ENCODE measurements at places on chromosomes 1 and 21.

DNA sequence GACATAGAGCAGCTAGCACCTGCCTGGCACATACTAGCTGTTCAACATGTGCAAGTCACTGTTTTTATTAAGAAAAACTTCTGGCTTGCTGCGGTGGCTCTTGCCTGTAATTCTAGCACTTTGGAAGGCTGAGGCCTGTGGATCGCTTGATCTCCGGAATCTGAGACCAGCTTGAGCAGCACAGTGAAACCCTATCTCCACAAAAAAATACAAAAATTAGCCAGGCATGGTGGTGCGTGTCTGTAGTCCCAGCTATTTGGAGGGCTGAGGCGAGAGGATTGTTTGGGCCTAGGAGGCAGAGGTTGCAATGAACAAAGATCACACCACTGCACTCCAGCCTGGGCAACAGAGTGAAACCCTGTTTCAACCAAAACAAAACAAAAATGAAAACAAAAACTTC lies 27.7 kb upstream of the C8B start:
- no peak for DNase-seq

DNA sequence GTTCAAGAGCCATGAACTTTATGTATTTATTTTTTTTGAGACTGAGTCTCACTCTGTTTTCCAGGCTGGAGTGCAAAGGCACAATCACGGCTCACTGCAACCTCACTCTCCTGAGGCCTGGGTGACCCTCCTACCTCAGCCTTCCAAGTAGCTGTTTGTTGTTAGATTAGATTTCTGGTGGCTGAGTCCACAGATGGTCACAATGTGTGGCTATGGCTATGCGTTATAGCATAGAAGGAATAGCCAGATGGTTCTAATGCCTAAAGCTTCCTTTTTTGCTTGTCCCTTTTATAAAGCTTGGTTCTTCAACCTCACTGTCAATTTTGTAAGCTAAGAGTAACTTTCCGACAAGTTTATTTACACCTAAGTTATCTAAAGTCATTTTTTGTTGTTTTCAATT lies 62.3 kb upstream of the FMN2 start:
- DNase-seq, result no peak

GRCh38 chr1:156586323-156586722 lies 5.3 kb upstream of the NAXE start:
- no peak for DNase-seq

DNA sequence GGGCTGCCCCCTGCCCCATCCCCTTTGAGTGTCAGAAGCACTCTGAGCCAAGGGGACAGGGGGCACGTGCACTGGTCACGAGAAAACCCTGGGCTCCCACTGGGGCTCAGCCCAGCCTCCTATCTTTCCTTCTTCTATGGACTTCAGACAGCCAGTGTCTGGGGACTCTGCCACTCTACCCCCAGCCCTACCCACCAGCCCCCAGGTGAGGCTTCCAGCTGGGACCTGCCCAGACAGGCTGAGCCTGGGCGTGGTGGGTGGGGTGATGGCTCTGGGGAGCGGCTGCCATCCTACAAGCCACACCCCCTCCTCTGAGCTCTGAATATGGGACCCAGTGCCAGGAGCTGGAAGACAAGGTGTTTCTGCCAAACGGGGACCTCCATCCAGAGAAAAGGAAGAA lies 8.0 kb upstream of the SFN start:
- no peak for DNase-seq

DNA sequence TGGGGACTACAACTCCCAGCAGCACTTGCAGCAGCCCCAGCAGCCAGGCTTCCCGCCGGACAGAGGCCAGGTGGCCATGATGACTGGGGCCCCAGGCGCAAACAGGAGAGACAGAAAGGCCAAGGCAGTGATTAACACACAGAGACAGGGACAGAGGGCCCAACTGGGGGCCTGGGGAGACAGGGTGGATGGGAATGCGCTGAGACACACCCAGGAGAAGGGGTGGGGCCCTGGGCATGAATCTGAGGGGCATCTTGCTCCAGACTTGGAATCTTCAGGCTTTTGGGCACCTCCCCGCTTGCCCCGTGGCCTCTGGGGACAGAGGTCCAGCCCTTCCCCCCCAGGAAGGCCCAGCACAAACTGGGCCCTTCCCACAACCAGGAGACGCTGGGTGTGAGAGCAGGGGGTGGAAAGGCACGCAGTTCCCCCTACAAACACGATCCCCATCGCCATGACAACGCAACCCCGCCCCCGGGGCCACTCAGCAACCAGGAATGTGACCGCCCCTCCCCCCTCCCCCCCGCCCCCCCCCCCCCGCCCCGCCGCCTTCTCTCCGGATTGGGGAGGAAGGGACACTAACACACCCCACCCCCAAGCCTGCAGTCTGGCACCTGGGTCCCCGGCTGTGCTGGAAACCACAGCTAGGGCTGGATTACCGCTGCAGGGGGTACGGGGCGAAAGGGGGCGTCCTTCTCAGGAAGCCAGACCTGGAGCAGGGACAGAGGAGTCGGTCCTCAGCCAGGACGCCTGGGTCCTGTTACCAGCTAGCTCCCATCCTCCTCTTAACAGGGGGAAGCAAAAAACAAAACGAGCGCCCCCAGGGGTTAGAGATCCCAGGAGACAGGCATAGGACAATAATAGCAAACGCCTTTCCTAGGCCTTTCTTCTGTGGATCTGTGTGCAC lies 4.5 kb downstream of the HDGF start:
- DNase-seq, result peak; percentile 53

- DNase-seq, result no peak
Measured at GRCh38 chr1:58244872-58245271, 301.7 kb downstream of the OMA1 start.

DNA sequence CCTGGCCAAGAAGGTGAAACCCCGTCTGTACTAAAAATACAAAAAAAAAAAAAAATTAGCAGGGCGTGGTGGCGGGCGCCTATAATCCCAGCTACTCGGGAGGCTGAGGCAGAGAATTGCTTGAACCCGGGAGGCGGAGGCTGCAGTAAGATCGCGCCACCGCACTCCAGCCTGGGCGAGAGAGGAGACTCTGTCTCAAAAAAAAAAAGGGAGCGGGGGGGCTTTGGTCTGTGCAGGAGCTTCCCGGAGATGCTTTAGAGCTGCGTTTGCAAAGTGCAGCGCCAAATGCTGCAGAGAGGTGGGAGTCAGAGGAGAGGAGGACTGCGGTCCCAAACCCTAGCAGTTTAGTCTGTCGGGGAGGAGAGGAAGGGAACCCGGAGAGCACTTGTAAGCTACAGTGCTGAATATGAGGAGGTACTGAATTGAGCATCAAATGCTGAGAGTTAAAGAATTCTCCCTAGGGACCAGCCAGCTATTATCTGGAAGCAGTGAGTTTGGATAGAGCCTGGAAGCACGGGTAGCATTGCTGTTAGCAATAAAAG lies 569 bp downstream of the FALEC start:
- DNase-seq, result no peak

- DNase-seq, result no peak
Measured at GRCh38 chr21:29378832-29379231, 80.1 kb downstream of the BACH1 start.

DNA sequence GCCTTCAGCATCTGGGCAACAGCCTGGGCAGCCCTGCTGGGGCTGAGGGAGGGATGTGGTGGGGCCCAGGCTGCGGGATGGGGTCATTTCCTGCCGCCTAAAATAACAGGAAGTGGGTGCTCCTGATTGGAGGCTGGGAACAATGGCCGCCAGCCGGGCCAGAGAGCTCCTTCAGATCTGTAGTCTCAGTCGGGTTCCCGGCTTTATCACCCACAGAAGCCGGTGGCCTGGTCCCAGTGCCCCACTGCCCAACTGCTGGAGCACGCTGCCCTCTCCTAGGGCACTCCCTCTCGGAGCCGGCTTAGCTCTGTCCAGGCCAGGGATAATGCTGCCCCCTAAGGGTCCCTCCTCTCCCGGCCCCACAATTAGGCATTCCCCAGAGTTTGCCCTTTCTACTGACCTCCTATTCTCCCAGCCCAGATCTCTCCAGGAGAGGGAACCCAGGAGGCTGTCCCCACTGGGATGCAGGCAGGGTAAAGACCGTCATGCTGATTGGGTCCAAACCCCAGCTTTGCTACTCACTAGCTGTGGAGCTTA lies 5.1 kb downstream of the MAP7D1 start:
- peak; percentile 45 for DNase-seq

DNA sequence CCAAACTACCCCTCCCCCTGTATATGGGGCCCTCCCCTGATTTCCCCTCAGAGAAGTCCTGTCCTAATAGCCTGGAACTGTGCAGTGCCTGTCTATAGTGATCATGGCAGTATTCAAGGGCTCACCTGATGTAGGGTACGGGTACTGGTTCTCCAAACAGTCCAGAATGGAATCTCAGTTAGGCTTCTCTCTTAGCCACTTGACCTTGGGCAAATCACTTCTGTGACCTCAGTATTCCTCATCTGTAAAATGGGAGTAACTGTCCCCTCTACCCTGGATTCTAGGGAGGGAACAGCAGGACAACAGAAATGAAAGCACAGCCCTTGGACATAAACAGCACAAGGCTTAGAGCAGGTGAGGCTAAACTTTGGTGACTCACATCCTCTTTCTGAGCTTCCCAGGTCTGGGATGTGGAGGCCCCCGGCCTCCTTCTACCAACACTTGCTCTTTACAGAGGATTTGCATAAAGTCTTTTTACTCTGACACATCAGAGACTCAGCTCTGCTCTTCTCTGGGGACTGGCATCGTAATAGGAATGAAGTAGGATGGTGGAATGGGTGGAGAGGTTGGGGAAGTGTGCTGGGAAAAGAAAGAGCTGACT lies 20.0 kb upstream of the PDZK1IP1 start:
- DNase-seq, result no peak

- no peak for DNase-seq
Measured at GRCh38 chr1:42046761-42047507, 106.3 kb upstream of the GUCA2B start.

DNA sequence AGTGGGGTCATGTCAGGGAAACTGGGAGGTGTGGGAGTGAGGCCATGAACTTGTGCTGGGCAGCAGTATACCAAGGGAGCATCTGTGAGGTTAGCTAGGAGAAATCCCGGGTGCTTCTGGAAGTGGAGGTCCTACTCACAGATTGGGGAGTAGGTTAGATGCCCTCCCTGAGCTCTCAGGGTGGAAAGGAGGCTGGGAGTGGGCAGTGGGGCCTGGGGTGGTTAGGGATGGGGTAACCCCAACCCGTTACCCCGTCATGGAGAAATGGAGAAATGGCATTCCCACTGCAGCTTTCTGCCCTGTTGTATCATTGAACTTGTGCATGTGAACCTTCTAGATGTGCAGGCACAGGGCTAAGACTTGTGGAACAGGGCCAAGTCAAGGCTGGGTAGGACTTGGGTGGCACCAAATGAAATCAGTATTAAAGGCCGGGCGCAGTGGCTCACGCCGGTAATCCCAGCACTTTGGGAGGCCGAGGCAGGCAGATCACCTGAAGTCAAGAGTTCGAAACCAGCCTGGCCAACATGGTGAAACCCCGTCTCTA lies 27.2 kb downstream of the EXOC8 start:
- no peak for DNase-seq

GRCh38 chr1:29379443-29380073 lies 143.2 kb downstream of the PTPRU start:
- no peak for DNase-seq

- no peak for DNase-seq
Measured at GRCh38 chr1:34774957-34775356, 6.1 kb upstream of the GJB3 start.

GRCh38 chr1:204385727-204386126 lies 25.9 kb downstream of the PPP1R15B start:
- DNase-seq, result no peak

DNA sequence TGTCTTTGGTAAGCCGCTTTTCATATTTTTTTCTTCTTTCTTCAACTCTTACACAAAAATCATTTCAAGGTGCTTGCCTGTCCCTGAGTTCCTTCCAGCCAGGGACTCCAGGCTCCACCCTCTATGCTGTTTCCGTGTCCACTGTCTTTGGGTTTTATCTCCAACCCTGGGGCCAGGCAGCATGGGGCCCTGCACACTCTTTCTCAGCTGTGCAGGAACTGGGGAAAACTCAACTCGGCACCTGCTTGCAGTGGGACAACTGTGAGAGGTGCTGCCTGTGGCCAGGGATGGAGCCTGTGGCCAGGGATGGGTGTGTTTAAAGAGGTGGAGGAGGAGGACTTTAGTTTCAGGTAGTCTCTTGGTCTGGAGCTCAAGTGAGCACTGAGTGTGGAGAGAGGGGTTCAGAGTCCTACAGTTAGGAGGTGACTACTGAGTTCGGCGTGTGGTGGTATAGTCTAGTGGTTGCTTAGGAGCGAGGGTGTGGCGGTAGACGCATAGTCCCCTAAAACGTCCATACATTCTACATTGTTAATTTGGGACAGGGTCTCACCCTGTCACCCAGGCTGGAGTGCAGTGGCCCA lies 13.4 kb downstream of the TNFRSF8 start:
- DNase-seq, result no peak

DNA sequence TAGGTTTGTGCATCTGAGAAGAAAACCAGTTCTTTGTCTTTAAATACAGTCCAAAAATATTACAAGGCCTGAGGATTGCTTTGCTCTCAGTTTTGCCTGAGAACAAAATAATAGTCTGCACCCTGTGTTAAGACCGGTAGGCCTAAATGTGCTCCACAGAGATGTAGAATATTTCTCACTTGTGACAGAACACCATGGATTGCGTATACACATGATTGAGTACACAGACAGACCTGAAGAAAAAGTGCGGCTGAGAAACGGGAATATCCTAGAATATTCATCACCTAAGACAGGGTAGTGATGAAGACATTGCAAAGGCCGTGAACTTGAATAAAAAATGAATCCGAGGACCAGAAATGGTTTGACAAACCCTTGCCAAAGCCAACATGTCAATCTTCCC lies 155.4 kb downstream of the BRINP3 start:
- DNase-seq, result no peak

All from stimulated activated CD4-positive, alpha-beta T cell treated with anti-CD3 and anti-CD28 coated beads, Interleukin-4, amount 100 ng/mL, for 1 hour (primary cell).